Transverse colon (tissue), 4 donors: ENCODE measurements at places on chromosomes 4 and X. TPM values are rescaled to one million over a fixed set of nuclear protein-coding genes. Genes with fewer than 3 reads are reported as not detected.

DNA sequence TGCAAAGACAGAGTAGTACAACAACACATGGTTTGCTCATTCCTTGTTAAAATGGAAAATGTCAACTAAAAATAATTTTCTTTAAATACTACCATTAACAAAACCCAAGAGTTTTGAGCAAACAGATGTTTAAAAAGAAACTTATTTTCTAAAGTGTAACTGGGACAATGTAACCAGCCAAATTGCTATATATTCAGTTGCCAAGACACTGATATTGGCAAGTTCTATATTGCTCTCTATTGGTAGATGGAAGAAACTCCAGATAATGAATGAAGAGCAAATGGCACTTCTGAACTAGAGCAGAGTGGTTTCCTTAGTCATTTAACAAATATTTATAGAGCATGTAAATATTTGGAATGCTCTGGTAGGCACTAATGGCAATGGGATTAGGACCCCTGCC lies 966.2 kb downstream of the RPA4 start:
- no peaks in the 10 kb centered on the region for H3K36me3 ChIP-seq
- no peaks in the 10 kb centered on the region for H3K4me1 ChIP-seq
- no peak overlapping the region for H3K27ac ChIP-seq
- no peak overlapping the region for H3K4me3 ChIP-seq
- H3K27me3 ChIP-seq: no peaks in the 10 kb centered on the region

The ESX1 gene
- not detected for total RNA-seq

DNA sequence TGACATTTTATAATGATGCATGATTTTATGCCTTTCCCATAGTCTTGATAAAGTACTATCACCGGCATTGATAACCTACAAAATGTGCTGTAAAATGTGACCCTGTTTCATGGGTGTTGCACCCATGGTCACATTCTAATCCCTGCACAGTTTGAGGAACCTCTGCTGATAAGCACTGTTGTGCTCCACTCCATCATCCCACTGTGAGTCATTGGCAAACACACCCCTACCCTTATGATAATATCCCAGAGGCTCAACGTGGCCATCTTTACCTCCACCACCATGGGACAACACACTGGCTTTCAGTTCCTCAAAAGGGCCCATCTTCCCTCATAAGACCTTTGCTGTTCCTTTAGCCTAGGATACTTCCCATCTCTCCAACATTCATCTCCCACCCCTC lies 32.0 kb upstream of the SGMS2 start:
- no peaks in the 10 kb centered on the region for H3K36me3 ChIP-seq
- H3K27me3 ChIP-seq: no peaks in the 10 kb centered on the region
- H3K4me3 ChIP-seq: no peak overlapping the region
- H3K4me1 ChIP-seq: peaks cover 5% of the 10 kb centered on the region
- H3K27ac ChIP-seq: peak overlapping the region; percentile 15

GRCh38 chr4:88573276-88573980 lies 18.9 kb upstream of the HERC3 start:
- DNase-seq: no peak
- H3K27me3 ChIP-seq: no peaks in the 10 kb centered on the region
- H3K4me1 ChIP-seq: no peaks in the 10 kb centered on the region
- no peak overlapping the region for H3K27ac ChIP-seq

DNA sequence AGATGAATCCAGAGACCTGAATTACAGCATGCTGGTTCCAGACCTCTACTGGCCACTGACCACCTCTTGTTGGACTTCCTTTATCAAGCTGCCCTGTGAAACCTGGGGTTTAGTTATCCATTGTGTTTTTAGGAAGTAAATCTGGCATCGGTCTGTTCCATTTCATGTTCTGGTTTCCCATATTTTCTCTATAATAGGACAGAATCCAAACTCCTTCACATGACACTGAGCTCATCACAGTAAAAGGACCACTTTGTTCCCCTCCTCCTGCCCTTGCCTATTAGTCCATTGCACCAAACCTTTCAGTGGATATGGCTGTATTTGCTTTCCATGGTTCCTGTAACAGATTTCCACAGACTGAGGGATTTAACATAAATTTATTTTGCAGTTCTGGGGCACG lies 4.0 kb downstream of the MFAP3L start:
- H3K27ac ChIP-seq: no peak overlapping the region
- no peak for DNase-seq
- H3K27me3 ChIP-seq: peaks cover 13% of the 10 kb centered on the region
- H3K36me3 ChIP-seq: no peaks in the 10 kb centered on the region
- peaks cover 5% of the 10 kb centered on the region for H3K4me1 ChIP-seq

DNA sequence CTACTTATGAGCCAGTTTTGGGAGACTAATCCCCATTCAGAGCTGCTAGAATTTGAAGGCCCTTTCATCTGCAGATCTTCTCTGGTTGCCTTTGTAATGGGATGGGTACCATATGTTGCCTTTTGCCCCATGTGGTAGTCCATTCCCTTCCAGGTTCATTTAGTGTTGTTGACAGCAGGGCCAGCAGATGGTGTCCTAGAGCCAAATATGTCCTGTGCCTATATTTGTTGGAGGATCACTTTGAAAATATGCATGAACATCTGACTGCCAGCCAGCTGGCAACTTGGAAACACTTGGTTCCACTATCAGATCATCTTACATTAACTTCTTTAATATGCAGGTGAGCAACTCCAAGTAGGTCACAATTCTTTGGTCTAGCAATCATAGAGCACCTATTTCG lies 30.4 kb downstream of the CFAP299 start:
- DNase-seq: peak; percentile 60
- no peak overlapping the region for H3K4me3 ChIP-seq

The INTU gene
- total RNA-seq: 5.1 TPM

The ETDB gene
- not detected for total RNA-seq

DNA sequence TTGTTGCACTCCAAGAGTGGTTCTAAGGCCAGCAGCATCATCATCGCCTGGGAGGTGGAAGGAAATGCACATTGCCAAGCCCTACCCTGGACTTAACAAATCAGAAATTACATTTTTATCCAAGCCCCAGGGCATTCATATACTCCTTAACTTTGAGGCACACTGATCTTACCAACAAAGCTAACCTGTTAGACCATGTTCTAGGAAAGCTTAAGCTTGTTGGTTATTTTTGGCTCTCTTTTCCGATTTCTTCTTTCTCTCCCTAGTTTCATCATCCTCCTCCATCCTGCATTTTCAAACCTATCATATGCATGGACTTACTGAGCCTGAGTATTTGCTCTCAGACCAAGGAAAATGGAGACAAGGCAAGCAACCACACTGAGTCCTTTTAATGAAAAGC lies 133.4 kb downstream of the OPHN1 start:
- H3K4me3 ChIP-seq: no peak overlapping the region
- H3K4me1 ChIP-seq: no peaks in the 10 kb centered on the region
- no peaks in the 10 kb centered on the region for H3K27me3 ChIP-seq
- H3K36me3 ChIP-seq: no peaks in the 10 kb centered on the region

- H3K27ac ChIP-seq: no peak overlapping the region
- no peak for DNase-seq
- H3K27me3 ChIP-seq: no peaks in the 10 kb centered on the region
- no peak overlapping the region for H3K4me3 ChIP-seq
- no peaks in the 10 kb centered on the region for H3K4me1 ChIP-seq
These were observed 78.0 kb upstream of the CCDC160 start for GRCh38 chrX:134158821-134159512.

DNA sequence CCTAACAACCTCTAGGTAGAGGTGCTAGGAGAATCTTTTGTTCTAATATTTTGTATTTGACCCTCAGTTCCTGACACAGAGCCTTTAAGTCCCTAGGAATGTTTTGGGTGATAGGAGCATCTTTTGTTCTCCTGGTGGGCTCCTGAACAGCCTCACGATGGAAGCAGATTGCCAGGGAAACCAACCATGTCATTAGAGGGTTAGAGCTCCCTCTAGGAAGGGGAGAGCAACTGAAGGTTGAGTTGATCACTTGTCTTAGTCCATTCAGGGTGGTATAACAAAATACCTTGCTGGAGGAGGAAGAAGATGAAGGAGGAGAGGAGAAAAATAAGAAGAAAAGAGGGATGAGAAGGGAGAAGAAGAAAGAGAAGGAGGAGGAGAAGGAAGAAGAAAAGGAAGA lies 9.2 kb downstream of the VCX start:
- no peaks in the 10 kb centered on the region for H3K36me3 ChIP-seq
- H3K4me1 ChIP-seq: no peaks in the 10 kb centered on the region
- DNase-seq: no peak
- H3K4me3 ChIP-seq: no peak overlapping the region

The PAGE5 gene
- total RNA-seq: not detected

- H3K36me3 ChIP-seq: no peaks in the 10 kb centered on the region
- DNase-seq: no peak
These were observed 885.8 kb downstream of the SH3BGRL start for GRCh38 chrX:82087699-82088098.

The ZNF157 gene
- total RNA-seq: not detected

GRCh38 chrX:141402897-141403610 lies 160.7 kb upstream of the SPANXC start:
- H3K4me1 ChIP-seq: no peaks in the 10 kb centered on the region
- no peak overlapping the region for H3K27ac ChIP-seq
- no peaks in the 10 kb centered on the region for H3K27me3 ChIP-seq

The PSAPL1 gene
- not detected for total RNA-seq

- H3K27me3 ChIP-seq: no peaks in the 10 kb centered on the region
- H3K4me1 ChIP-seq: no peaks in the 10 kb centered on the region
- no peak for DNase-seq
- no peaks in the 10 kb centered on the region for H3K36me3 ChIP-seq
These were observed 249.1 kb upstream of the BMP3 start for GRCh38 chr4:80781431-80781830.

- H3K27me3 ChIP-seq: no peaks in the 10 kb centered on the region
- peak overlapping the region; percentile 81 for H3K4me3 ChIP-seq
- peak; percentile 49 for DNase-seq
- peak overlapping the region; percentile 95 for H3K27ac ChIP-seq
- H3K4me1 ChIP-seq: peaks cover 16% of the 10 kb centered on the region
These were observed 618 bp downstream of the RBBP7 start for GRCh38 chrX:16869393-16870094.

The SPIN2A gene
- 1.2 TPM for total RNA-seq

DNA sequence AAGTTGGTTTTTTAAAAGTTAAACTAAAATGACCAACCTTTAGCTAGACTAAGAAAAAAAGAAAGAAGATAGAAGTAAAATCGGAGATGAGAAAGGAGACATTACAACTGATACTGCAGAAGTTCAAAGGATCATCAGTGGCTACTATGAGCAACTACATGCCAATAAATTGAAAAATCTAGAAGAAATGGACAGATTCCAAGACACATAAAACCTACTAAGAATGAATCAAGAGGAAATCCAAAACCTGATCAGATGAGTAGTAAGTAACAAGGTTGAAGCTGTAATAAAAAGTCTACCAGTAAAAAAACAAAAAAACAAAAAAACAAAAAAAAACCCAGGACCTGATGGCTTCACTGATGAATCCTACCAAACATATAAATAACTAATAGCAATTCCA lies 16.1 kb downstream of the IQCM start:
- H3K27me3 ChIP-seq: no peaks in the 10 kb centered on the region
- H3K36me3 ChIP-seq: no peaks in the 10 kb centered on the region
- no peak overlapping the region for H3K27ac ChIP-seq

DNA sequence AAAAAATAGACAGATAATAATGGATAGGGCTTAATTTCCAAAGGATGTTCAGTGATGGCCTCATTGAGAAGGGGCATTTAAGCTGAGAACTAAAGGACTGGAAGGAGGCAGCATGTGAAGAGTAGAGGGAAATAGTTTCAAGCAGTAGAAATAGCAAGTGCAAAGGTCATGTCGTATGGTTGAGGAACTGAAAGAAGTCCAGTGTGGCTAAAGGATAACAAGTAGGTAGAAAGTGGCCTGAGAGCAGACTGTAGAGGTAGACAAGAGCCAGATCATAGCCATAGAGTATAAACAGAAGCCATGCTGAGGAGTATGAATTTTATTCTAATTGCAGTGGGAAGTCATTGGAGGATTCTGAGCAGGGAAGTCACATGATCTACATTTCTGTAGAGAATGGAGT lies 72.3 kb downstream of the GRIA3 start:
- H3K4me3 ChIP-seq: no peak overlapping the region
- H3K27me3 ChIP-seq: no peaks in the 10 kb centered on the region
- no peak overlapping the region for H3K27ac ChIP-seq
- DNase-seq: no peak
- H3K36me3 ChIP-seq: no peaks in the 10 kb centered on the region

DNA sequence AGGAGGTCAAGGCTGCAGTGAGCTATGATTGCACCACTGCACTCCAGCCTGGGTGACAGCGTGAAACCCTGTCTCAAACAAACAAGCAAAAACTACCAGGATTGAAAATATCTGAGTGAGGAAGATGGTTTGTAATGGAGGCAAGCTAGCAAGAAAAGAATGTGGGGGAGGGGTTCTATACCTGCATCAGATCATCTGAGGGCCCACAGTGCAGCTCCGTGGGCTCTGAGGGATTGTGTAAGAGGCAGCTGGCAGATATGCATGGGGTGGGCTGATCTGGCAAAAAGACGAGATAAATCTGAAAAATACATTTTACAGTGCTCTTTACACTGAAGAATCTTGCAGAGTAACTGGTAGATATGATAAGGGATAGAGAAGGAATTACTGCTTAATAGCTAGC lies 28.9 kb upstream of the CHRNA9 start:
- no peaks in the 10 kb centered on the region for H3K4me1 ChIP-seq
- no peaks in the 10 kb centered on the region for H3K27me3 ChIP-seq
- no peak overlapping the region for H3K4me3 ChIP-seq
- no peak for DNase-seq

GRCh38 chr4:182339221-182339641 lies 96.0 kb downstream of the TENM3 start:
- H3K27ac ChIP-seq: no peak overlapping the region
- no peak for DNase-seq
- no peak overlapping the region for H3K4me3 ChIP-seq
- no peaks in the 10 kb centered on the region for H3K27me3 ChIP-seq
- H3K4me1 ChIP-seq: no peaks in the 10 kb centered on the region

The RASGEF1B gene
- 14.1 TPM for total RNA-seq

The TGIF2LX gene
- total RNA-seq: not detected

GRCh38 chrX:112874614-112875013 lies 34.0 kb upstream of the AMOT start:
- no peak overlapping the region for H3K4me3 ChIP-seq
- H3K27me3 ChIP-seq: no peaks in the 10 kb centered on the region
- no peak overlapping the region for H3K27ac ChIP-seq

- H3K27ac ChIP-seq: no peak overlapping the region
- no peak overlapping the region for H3K4me3 ChIP-seq
- DNase-seq: no peak
- H3K27me3 ChIP-seq: no peaks in the 10 kb centered on the region
- no peaks in the 10 kb centered on the region for H3K36me3 ChIP-seq
These were observed 309.8 kb upstream of the GALNT7 start for GRCh38 chr4:172858731-172859230.

GRCh38 chr4:20287246-20287645 lies 35.5 kb downstream of the SLIT2 start:
- no peak overlapping the region for H3K4me3 ChIP-seq
- no peak overlapping the region for H3K27ac ChIP-seq

DNA sequence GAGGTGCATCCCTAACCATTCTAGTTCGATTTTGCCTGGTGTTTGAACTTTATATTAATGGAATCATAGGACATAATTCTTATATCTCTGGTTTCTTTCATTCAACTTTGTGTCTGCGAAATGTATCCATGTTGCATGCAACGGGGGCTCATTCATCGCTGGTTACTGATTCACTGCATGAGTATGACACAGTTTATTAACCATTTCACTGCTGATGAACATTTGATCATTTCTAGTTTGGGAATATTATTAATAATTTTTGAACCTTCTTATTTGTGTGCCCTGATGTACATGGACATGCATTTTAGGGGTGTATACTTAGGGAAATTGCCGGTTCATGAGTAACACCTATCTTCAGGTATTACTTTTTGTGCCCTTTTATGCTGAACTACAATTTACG lies 5.1 kb upstream of the TMEM271 start:
- H3K4me1 ChIP-seq: no peaks in the 10 kb centered on the region
- no peak overlapping the region for H3K27ac ChIP-seq
- no peaks in the 10 kb centered on the region for H3K36me3 ChIP-seq
- no peak for DNase-seq
- H3K4me3 ChIP-seq: no peak overlapping the region
- H3K27me3 ChIP-seq: peaks cover 86% of the 10 kb centered on the region
